ENCODE measurements at places on chromosomes 2 and 18.

- no peak for DNase-seq
Observed at GRCh38 chr2:216206041-216206703, 97.0 kb downstream of the XRCC5 start.

- DNase-seq: no peak
Observed at GRCh38 chr2:173666171-173666888, 298.8 kb downstream of the SP3 start.

DNA sequence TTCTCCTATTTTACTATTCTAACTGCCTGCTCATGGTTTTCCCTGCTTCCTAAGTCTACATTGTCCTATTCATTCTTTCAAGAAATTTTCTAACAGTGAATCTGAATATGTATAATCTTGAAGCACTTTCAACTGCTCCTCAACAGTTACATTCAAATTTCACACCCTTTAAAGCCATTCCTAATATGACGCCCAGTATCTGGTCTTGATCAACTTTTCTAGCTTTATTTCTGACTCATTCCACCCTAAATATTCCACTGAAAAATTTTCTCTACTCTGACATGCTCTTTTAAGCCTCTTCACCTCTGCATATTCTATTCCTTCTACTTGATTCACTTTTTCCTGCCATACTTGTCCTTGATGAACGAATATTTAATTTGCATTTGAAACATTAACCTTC is 1893.9 kb upstream of the PIK3C3 start:
- DNase-seq: no peak

DNA sequence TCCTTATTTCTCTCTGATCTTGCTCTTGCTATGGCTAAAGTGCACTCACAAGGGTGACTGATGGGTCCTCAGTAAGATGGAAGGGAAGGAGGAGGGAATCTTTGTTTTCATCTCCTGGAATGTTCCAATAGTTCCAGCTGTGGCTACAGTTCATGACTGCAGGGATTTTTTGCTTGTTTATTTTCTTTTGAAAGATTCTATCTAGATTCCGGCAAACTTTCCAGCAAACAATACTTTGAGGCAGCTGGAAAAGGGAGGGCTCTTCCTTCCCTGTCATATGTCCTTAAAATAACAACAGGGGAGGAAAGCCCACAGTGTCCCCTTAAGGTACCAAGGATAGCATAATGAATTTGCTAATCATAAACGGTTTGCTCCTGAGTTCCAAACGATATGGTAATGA is 111.3 kb upstream of the SLC14A2 start:
- DNase-seq: no peak

DNA sequence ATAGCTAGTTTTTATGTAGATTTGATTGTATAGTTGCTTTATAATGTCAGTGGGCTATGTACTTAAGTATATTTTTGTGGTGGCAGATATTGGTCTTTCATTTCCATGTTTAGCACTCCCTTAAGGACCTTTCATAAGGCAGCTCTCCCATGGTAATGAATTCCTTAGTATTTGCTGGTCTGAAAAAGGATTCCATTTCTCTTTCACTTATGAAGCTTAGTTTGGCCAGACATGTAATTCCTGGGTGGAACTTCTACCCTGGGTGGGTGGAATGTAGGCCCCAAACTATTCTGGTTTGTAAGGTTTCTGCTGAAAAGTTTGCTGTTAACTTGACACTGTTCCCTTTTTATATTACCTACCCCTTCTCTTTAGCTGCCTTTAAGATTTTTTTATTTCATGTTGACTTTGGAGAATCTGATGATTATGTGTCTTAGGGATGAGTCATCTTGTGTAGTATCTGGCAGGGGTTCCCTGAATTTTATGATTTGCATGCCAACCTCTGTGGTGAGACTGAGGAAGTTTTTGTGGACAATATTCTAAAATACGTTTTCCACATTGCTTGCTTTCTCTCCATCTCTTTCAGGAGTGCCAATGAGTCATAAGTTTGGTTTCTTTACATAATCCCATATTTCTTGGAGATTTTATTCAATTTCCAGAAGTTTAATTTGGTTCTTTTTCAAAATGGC is 65.4 kb upstream of the VRK2 start:
- DNase-seq: no peak

GRCh38 chr2:64192664-64193105 is 48.5 kb upstream of the PELI1 start:
- no peak for DNase-seq

- no peak for DNase-seq
Observed at GRCh38 chr2:10392951-10393639, 55.0 kb downstream of the ODC1 start.

GRCh38 chr2:127932199-127932876 is 46.6 kb upstream of the AMMECR1L start:
- DNase-seq: no peak

- DNase-seq: no peak
Observed at GRCh38 chr2:168604252-168604651, 148.2 kb downstream of the CERS6 start.

- DNase-seq: no peak
Observed at GRCh38 chr2:65678779-65679391, 246.5 kb upstream of the SPRED2 start.

DNA sequence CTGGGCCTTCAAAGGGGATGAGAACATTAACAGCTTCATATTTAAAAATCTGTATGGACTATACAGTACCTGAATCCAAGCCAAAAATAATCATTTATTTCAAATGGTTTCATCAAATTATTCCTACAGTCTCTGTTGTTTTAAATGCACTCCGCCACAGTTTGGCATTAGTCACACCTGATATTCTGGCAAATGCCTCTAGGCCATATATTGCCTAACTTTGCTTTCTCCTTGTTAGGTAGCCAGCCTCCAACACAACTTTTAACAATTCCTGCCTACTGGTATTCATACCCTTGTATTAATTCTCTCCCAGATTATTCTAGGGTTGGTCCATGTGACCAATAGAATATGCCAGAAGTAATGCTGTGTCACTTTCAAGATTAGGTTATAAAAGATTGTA is 146.6 kb upstream of the FANCL start:
- no peak for DNase-seq

DNA sequence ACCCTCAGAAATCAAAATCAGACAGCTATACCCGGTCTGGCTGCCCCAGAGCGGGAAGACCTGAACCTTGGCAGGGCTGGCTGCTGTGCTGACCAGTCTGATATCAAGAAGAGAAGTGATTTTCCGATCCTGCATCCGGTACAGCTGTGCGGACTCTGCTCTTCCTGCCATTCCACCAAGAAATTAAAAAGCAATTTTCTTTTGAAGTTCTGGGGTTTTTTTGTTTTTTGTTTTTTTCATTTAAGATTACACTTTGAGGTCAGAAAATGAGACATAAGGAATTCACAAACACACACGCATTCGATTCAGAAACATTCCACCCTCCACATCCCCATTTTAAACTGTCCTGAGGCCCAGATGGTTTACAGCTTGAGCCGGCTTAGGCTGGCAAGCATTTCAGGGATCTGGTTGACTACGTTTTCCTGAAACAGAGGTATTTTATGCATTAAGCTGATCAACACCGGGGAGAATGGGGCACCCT is 156.5 kb downstream of the COL6A3 start:
- DNase-seq: no peak

DNA sequence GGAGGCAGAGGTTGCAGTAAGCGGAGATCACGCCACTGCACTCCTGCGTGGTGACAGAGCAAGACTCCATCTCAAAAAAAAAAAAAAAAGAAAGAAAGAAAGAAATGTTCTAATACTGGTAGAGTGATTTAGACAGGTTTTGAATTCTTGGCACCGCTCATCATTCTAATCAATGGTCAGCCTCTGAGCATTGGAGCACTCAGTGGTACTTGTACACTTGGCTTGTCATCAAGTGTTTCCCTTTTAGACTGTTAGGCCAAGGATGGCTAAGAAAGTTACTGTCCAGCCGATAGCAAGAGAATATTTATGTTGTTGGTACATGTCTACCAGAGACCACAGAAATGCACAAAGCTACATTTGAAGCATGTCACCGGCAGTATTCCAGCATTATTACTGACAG is 444.1 kb upstream of the RAB12 start:
- DNase-seq: no peak

GRCh38 chr2:166464187-166464586 is 29.9 kb downstream of the SCN7A start:
- DNase-seq: no peak

GRCh38 chr18:63488160-63488559 is 11.4 kb downstream of the SERPINB5 start:
- DNase-seq: no peak

- DNase-seq: no peak
Observed at GRCh38 chr2:2331881-2332280, 806 bp upstream of the MYT1L start.

GRCh38 chr2:190221429-190221828 is 98.2 kb downstream of the HIBCH start:
- no peak for DNase-seq

DNA sequence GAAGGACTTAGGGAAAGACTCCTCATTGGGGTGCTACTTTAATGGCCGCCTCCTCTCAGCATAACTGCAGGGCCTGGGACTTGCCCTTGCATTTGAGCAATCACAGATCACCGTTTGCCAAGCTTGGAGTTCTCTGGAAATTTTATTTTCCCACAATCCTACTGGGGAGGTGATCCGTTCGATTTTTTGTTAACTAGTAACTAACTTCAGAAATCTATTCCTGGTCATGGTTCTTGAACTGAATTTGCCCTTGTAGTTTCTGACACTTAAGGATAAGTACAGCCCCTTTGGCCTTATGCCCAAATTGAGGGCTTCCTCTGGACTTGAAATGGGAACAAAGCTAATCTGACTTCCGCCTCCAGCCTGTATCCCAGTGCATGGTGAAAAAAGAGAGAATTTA is 60.5 kb upstream of the ST3GAL5 start:
- DNase-seq: no peak

DNA sequence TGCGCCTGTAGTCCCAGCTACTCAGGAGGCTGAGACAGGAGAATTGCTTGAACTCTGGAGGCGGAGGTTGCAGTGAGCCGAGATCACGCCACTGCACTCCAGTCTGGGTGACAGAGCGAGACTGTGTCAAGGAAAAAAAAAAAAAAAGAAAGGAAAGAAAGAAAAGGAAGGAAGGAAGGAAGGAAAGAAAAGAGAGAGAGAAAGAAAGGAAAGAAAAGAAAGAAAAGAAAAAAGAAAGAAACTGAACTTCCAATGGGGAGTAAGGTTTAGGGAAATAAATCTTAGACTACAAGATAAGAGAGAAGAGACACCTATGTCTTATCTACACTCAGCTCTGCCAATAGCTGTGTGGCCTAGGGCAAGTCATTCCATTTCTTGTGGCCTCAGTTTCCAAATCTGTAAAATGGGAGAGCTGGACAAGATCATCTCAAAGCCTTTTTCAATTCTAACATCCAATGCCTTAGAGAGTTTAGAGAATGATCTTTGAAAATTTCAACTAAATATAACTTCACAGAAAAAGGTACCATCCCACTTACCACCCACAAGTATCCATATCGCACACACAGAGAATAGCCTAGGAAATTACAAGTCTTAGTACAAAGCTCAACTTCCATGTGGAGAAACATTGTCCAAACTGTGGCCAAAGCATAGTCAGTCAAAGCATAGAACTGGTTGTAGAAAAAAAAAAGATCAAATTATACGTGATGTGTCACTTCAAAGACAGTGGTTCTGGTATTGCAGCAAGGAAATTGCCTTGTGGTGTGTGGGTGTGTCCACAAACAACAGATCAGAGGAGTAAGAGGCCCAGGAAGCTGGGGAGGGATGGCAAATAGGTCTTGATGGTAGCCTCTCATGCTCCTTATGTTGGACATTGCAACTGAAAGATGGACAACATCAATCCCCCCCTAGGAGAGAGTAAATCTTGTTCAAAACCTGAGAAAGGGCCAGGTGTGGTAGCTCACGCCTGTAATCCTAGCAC is 42.4 kb downstream of the SLC14A2 start:
- no peak for DNase-seq

GRCh38 chr18:73621091-73621490 is 526.5 kb downstream of the FBXO15 start:
- no peak for DNase-seq

DNA sequence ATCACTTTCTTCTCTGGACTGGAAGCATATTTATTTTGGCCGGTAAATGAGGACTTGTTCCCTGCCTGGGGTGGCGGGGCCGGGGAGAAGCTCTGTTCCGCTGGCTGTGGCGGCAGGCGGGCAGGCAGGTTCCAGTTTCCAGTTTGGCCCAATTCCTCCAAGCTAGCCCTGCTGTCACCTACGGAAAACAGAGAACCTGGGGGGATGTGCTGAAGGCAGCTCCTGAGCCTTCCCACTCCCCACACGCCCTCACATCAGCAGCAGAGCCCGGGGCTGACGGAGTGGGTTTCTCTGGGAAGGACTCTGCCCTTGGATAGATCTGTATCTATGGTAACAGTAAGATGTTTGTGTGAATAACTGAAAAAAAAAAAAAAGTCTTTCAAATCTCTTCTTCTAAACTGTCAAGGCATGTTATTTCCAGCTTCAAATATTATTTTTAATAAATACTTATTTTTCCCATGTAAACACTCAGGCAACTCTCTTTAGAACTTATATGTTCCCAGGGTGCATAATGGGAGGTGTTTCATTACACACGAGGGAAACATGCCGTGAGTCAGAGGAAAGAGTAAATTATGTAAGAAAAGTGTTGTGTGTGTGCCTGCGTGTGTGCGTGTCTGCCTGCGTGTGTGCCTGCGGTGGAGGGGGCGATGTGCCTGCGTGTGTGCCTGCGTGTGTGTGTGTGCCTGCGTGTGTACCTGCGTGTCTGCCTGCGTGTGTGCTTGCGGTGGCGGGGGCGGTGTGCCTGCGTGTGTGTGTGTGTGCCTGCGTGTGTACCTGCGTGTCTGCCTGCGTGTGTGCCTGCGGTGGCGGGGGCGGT is 116.1 kb upstream of the ZNF516 start:
- DNase-seq: no peak

DNA sequence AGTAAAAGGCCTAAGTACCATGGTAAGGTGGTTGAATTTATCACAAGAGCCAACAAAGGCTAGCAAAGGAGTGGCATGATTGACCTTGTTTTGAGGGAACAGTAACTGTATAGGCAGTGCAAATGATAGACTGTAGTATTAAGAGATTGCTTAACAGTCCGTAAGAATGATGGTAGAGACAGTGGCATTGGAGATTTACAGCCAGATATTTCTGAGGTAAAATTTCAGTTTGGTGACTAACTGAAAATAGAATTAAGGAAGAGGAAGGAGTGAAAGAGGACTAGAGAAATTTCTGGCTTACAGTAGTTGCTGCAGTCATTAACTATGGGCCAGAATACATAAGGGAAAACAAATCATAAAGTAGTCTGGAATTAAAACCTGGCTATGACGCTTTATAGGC is 4.4 kb upstream of the BAZ2B start:
- DNase-seq: no peak

DNA sequence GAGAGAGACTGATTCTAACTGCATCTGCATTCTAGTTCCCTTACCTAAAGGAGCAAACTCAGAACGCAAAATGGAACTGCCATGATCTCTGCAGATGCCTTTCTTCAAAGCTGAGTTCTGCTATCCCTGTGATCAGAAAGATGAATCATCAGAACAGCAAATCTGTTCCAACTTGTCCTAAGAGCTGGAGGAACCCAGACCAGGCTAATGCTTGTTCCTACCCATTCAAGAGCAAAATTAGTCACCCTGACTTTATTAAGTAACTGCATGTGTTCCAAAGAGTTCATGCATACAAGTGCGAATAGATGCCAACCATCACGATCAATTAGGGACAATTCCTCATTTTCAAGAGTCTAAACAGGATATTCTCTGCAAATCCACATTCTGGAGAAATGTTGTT is 46.5 kb downstream of the MBP start:
- DNase-seq: no peak

- DNase-seq: no peak
Observed at GRCh38 chr18:45275367-45276113, 339.7 kb upstream of the SLC14A2 start.

GRCh38 chr2:60811491-60812375 is 55.7 kb downstream of the PAPOLG start:
- peak; percentile 32 for DNase-seq
